Ecto neural progenitor cell (in vitro differentiated cells): ENCODE measurements at places on chromosomes 4 and X.

DNA sequence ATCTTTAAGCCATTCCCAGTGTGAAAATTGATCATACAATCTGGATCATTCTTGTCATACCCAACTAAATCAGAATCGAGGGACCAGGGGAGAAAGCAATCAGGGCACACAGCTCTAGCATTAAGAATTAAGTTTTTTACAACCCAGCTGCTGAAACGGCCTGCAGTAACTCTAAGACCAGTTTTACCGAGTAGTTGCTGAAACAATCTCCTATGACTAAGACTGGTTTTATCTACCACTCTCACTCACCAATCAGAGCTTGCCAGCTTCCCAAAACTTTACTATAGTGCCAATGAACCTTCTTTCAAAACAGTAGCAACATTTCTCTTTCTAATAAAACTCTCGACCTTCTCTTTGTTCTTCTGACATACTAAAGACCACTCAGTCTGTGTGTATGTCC, 2.8 kb upstream of the SAP30 start:
- DNase-seq, result no peak

DNA sequence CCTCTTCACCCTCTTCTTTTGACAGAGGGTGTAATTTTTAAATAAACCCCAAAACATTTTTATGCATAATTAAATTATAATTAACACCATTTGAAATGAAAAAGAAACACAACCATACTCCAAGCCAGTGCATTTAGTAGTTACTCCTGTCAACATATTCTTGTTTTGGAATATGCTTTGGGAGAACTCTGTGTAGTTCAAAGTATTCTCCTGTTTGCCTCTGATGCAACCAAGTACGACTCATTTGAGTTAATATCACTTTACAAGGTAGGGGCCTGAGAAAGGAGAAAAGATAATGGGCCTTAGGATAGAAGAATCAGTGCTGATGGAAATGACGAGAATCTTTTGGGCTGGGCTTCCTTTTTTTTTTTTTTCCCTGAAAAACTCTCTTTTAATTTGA, 2.7 kb downstream of the PTPN13 start:
- DNase-seq, result no peak

GRCh38 chr4:8334786-8335460, 65.4 kb downstream of the HTRA3 start:
- no peak for DNase-seq

DNA sequence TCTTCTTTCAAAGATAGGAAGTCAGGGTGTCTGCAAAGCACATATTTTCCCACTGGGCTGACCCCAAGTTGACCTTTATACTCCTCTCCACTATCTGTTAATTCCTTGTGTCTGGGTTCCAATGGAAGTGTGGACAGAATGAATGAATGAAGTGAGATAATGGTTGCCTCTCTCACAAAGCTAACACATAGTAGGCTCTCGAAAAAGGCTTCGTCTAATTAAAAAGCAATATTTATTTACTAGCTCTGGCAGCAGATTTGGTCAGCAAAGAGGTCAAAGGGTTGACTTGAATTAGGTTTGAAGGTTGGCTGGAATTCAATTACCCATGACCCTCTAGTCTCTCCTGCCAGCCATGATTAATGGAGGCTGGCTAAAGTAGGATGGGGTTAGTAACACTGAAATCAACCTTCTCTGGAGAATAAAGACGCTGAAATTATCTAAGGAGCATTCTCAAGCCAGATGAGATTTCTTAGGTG, 280.3 kb upstream of the KLF3 start:
- DNase-seq, result no peak

DNA sequence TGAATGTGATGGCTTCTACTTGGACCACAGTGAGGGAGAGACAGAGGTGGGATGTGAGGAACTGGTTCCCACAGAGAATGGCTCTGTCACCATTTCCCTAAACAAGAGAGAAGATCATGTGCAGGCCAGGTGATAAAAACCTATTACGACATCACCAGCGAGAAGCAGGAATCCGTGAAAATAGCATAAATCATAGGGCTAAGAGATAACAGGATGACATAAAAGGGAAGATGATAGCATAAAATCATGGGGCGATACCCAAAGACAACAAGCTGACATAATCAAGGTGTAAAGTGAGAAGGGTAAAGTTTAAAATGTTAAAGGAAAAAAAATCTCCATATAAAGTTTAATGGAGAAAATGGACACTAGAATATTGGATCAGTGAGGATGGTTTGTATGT, 205.5 kb upstream of the SLIT2 start:
- DNase-seq, result no peak

GRCh38 chr4:152392079-152392478, 143.8 kb downstream of the FBXW7 start:
- no peak for DNase-seq

GRCh38 chr4:118758293-118758692, 73.1 kb downstream of the METTL14 start:
- no peak for DNase-seq

DNA sequence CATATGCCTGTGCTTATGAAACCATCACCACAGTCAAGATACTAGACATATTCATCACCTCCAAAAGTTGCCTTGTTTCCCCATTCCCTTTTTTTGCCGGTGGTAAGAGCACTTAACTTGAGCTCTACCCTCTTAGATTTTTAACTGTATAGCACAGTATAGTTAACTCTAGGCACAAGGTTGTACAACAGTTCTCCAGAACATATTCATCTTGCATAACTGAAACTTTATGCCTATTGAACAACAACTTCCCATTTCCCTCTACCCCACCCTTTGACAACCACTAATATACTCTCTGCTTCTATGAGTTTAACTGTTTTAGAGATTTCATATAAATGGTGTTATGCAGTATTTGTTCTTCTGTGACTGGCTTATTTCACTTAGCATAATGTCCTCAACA, 119.3 kb downstream of the ASB9 start:
- DNase-seq, result no peak

- DNase-seq, result peak; percentile 78
Measured at GRCh38 chr4:104490770-104491480, 3.8 kb downstream of the CXXC4 start.

- no peak for DNase-seq
Measured at GRCh38 chrX:19827088-19827487, 60.3 kb downstream of the SH3KBP1 start.
